Femur (tissue), 1 donor: ENCODE measurements at places on chromosomes 11 and 22.

DNA sequence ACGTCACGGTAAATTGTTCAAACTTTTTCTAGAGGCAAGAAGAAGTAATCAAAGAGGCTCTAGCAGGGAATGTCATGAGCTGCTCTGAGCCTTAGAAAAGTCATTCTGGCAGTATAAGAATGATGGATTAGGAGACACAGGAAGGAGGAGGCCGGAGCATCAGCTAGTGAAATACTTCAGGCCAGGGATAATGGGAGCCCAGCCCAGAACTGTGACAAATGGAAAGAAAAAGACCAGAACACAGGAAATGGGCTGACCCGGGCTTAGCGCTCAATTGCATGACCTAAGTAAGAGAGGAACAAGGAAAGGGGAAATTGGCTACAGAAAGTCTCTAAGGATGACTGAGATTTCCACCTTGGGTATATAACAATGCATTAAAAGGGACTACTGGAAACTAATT, 108.6 kb downstream of the LARGE1 start:
- peak; percentile 92 for DNase-seq

DNA sequence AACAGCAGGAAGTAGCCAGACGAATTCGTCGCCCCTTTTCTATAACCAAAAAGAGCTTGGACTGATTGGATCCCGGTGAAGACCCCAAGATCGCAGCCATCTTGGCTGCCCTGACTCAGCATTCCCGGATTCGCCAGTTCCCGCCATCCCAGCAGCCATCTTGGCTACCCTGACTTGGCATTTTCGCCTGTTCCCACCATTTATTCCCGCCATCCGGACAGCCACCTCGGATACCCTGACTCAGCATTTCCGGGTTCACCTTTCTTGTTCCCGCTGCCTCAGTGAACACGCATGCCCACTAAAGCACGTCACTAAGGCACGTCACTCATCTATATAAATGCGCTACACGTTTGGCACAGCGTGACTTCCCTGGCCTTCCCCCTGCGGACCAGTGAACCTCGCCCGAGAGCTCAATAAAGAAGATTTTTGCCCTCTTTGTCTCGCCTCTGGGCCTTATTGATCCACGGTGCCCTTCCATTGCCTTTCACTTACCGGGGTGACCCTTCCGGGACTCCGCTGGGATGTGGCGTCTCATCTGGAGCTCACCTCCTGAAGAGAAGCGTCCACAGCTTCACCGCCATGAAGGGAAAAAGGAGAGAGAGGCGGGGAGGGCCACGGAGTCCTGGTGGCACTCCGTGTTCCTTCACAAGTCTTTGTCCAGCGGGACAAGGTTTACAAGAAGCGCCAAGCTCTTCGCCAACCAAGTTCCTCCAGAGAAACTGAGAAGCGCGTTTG, 4.0 kb upstream of the OR56A3 start:
- no peak for DNase-seq

DNA sequence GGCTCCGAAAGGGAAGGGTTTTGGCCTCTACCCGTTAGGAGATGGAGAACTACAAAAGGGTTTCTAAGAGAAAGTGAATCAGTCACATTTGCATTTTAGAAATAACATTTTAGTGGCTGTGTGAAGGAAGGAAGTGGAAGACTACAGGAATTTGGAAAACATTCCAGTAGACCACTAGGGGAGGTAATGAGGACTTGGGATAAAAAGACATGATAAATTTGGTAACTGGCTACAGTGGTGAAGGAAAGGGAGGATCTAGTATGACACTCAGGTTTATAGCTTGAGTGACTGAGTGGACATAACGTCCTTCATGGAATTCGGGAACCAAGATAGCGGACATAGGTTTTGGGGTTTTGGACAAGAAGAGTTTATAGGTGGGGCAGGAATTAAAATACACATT, 7.0 kb upstream of the RRM1 start:
- no peak for DNase-seq

DNA sequence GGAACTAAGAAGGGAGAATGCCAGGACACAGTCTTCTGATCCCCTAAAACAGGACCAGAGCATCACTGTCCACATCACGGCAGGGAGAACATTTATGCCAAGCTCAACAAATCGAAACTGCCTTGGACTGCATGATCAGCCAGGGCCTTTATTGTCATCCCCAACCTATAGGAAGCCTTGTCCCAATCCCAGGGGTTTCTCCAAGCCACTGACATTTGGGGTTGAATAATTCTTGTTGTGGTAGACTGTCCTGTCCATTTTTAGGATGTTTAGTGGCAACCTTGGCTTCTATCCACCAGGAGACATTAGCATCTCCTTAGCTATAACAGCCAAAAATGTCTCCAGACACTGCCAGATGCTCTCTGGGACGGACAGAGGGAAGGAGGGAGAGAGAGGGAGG, 37.1 kb downstream of the RPL27A start:
- DNase-seq: no peak

GRCh38 chr11:116309446-116309845, 463.3 kb downstream of the BUD13 start:
- DNase-seq: no peak

- DNase-seq: no peak
Measured at GRCh38 chr11:55106391-55106790, 155.6 kb upstream of the TRIM48 start.

GRCh38 chr11:69894181-69894611, 75.0 kb upstream of the FGF3 start:
- DNase-seq: no peak

DNA sequence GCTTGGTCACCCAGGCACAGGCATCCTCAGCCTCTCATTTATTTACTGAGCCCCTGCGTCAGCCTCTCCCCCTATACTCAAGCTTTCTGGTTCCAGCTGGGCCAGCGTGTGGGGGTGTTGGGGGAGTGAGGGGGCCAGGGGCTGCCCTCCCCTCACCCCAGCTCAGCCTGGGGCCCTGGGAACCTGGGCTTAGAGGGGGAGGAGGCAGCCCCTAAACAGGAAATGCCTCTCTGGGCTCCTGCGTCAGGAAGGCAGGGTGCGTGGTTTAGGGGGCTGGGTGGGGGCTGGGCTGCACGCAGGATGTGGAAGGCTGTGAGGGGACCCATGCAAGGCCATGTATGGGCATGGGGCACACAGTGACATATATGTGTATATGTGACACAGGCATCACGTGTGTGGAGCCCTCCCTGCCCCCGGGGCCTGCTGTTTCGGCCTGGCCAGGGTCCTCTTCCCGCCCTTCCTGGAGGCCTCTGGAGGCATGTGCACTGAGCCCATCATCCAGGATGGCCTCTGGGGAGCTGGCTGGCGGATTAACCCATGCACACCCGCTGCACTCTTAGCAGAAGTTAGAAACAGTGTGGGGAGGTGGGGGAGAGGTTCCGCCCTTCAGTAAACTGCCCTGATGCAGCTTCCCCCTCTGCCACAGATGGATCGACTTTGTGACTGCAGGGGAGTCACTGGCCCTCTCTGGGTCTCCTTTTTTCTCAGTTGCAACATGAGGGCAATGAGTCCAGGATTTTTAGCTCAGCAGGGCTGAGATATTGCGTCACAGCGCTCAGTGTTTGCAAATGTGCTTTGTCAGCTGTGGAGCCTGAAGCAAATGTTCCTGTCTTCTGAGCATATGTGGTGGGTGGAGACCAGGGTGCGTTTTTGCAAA, 1.1 kb upstream of the CD248 start:
- DNase-seq: peak; percentile 73

DNA sequence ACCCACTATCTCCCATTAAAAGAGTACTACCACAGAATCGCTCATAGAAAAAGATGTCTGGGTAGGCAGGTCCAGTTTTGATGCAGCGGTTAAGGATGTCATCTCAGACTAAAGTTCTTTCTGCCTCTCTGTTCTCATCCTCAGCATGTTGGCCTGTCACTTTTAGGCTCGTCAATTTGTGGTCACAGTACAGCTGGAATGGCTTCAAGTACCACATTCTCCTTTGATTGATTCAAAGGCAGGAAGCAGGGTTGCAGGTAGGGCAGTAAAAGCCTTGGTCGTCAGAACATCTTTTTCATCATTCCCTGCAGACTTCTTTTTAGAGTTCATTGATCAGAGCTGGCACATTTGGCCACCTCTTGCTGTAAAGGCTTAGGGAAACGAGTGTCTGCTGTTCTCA, 28.7 kb downstream of the SDHD start:
- DNase-seq: no peak

- DNase-seq: no peak
Measured at GRCh38 chr11:110287537-110287936, 8.9 kb downstream of the RDX start.
